Fibroblast of skin of left biceps (primary cell): ENCODE measurements at places on chromosomes 12 and 14.

DNA sequence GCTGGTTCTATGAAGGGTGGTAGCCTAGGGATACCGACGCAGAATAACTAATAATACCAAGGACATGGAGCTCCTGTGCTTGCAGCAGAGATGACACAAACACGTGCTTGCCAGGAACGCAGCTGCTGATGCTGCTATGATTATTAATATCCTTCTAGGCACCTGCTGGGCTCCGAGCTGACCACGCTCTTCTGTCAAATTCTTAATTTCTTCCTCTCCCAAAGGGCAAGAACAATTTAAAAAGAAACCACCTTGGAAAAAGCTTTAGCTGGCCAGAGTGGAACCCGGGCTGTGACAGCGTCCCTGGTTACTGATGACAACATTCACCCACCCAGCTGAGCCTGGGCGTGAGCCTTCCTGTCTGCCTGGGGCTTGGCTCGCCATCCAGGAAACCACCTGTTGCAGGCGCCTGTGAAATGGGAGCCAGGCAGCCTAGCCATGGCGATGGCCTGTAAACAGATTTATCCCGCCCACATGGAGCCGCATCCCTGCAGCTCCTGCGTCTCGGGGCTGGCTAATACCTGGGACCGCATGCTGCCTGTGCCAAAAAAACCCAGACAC, 28.8 kb downstream of the CLMN start:
- DNase-seq, result no peak

DNA sequence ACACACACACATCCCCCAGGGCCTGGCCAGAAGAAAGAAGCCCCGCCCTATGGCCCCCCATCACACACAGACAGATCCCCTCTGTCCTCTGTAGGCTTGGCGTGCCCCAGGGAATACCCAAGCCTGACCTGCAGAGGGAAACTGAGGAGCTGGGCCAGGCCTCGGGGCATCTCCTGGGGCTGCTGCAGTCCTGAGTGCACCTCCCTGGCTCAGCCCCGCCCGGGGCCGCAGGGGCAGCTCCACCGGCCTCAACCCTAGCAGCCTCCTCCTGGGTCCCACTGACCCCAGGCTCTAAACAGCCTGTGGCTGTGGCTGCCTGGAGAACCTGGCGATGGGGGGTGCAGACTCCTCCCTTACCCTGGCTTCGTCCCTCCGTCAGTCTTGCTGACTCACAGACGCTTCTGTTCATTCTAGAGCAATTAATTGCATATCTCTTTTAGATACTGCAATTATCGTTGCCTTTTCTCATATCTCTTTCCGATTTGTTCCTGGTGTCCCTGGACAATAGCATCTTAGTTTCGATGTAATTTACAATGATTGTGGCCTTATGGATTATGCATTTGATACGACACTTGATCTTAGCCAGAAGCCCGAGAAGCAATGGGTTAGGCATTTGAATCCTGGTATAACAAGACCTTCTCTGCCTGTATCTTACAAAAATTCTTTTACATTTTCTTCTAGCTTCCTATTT, 45.8 kb upstream of the EIF5 start:
- no peak for DNase-seq

DNA sequence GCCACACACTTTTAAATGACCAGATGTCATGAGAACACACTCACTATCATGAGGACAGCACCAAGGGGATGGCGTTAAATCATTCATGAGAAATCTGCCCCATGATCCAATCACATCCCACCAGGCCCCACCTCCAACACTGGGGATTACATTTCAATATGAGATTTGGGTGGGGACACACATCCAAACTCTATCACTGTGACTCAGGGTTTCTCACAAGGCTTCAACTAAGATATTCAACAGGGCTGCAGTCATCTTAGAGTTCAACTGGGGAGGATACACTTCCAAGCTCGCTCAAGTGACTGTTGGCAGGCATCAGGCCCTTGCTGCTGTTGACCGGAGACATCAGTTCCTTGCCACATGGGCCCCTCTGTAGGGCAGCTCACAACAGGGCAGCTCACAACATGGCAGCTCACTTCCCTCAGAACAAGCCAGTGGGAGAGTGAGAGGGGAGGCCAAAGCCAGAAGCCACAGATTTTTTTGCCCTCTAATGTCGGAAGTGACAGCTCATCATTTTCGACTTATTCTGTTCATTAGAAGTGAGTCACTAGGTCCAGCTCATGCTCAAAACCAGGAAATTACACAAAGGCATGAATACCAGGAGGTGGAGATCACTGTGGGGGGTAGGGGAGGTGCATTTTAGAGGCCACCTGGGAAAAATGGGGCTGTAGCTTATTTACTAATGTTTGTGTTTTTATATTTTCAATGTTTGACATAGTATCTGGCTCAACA, 50.8 kb upstream of the PTHLH start:
- peak; percentile 86 for DNase-seq

GRCh38 chr12:88805692-88806091, 225.4 kb upstream of the KITLG start:
- DNase-seq, result no peak

DNA sequence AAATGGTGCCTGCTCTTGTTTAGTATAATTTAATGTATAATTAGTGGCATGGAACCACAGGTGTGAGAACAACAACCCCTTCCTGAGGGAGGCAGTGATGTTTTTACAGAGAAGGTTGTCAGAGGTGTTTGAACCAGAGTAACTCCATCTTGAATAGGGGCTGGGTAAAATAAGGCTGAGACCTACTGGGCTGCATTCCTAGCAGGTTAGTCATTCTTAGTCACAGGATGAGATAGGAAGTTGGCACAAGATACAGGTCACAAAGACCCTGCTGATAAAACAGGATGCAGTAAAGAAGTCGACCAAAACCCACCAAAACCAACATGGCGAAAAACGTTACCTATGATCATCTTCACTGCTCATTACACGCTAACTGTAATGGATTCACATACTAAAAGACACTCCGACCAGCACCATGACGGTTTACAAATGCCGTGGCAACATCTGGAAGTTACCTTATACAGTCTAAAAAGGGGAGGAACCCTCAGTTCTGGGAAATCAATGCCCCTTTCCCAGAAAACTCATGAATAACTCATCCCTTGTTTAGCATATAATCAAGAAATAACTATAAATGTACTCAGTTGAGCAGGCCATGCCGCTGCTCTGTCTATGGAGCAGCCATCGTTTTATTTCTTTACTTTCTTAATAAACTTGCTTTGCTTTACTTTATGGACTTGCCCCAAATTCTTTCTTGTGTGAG, 47.8 kb upstream of the LTA4H start:
- no peak for DNase-seq

DNA sequence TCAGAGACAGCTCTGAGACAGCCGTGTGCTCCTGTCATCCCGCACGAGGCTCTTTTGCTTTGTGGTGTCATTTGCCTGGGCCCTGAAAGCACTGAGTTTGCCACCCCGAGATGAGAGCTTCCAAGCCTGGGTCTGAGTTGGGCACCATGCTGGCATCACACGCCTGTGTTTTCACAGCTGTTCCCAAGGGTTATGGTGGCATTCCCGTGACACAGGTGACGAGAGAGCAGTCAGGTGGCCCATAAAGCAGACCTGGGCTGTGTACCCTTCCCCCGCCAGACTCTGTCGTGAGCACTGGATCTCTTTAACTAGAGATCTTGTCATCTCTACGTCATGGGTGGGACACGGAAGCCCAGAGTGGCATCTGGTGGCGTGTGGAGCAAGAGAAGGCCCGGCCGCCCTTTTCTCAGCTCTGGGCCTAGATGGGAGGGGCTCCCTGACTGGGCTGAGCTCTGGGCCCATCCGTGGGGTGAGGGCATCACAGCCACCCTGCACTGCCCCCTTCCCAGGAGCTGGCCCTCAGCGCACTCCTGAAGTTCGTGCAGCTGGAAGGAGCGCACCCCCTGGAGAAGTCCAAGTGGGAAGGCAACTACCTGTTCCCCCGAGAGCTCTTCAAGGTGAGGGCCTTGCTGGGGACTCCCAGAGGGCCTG, 2.6 kb downstream of the NOC4L start:
- no peak for DNase-seq

- no peak for DNase-seq
These were observed 129.4 kb upstream of the DNM1L start for GRCh38 chr12:32549675-32550079.

DNA sequence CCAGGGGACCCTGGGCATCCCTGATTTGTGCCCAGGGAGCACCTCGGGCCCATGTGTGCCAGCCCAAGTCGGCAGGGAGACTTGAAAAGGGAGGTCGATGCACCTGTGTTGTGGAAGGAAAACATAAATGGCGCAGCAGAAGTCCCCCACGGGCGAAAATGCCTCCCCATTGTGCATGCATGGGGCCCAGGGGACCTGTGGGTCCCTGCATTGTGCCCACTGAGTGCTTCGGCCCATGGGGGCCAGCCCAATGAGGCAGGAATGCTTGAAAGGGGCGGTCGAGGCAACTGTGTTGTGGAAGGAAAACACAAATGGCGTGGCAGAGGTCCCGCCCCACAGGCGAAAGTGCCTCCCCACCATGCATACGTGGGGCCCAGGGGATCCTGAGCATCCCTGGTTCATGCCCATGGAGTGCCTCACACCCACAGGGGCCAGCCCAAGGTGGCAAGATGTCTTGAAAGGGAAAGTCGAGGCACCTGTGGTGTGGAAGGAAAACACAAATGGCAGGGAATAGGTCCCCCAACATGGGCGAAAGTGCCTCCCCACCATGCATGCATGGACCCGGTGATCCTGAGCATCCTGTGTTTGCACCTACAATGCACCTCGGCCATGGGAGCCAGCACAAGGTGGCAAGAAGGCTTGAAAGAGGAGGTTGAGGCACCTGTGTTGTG, 368.0 kb downstream of the ALG10 start:
- DNase-seq, result no peak

DNA sequence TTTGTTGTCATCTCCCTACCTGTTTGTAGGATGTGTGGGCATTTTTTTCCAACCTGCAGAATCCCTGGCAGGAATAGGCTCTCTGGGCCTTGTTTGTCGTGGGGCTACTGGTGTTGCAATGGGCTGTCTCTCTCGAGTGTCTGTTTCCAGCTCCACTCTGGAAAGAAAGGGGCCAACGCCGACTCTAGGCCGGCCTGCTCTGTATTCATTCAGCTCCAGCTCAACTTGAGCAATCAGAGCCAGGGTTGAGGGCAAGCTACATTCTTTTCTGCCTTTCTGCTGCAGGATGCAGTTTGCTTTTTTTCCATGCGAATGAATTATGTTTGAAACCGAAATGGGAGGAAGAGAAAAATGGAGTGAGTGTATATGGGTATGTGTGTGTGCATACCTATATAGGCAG, 2.3 kb downstream of the JDP2 start:
- DNase-seq, result no peak

GRCh38 chr14:91019673-91020072, 40.8 kb downstream of the RPS6KA5 start:
- DNase-seq, result no peak

DNA sequence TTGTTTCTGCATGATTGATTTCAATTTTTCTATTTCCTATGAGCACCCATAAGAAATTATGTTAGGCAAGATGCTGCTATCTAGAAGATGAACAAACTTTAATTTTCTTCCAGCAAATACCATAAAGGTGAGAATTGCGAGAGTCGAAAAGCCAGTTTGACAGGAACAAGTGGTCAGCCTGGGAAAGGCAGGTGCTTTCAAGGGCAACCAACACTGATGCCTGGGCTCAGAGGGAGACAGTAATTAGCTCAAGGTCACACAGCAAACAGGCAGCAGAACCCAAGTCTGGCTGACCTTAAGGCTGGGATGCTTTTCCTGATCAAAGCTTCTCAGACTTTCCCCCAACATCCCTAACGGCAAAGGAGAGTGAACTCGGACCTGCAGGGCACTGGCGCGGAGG, 6.8 kb upstream of the OTUB2 start:
- DNase-seq, result no peak

DNA sequence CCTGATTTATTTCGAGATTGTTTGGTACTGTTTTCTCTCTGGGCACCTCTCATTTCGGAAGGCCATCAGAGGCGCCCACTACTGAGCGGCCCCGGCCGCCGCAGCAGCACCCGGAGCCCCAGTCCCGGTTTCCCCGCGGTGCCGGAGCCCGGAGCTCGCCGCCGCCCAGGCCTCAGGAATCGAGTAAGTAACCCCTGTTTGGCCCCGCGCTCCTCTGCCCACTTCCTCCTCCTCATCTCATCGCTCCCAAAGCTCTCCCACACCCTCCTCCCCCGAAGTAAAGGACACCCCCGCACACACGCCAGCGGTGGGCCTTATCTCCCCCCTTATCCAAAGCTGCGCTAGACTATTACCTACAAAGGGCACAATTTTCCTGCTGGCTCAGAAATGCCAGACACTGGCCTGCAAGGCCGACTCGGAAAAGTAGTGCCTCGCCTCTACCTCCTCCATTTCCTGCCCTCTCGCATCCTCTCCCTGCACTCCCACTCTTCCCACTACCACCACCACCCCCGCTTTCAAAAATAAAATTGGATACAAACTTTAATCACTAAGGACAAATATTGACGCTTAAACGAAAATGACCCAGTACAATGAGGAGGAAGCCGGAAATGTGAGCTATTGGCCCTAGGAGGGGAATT, 637 bp upstream of the FOXG1 start:
- DNase-seq, result no peak

DNA sequence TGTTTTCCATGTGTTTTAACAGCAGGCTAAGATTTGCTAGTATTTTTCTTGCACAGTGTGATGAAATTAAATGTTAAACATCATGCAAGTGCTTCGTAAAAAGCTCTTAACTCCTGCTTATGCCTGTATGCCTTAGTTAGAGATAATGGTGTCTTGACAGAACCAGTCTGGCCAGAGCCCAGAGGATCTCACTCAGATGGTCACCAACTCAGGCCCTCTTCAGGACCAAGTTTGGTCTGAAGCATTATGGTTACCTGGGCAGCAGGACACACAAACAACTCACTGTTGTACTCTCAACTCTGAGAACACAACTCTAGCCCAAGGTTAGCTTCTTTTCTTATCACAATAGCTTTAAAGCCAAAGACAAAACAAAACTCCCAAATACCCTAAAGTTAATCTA, 115.4 kb downstream of the KIF21A start:
- no peak for DNase-seq

GRCh38 chr14:29016050-29016900, 249.7 kb downstream of the FOXG1 start:
- DNase-seq, result peak; percentile 9

GRCh38 chr12:68065163-68065562, 75.9 kb downstream of the IFNG-AS1 start:
- DNase-seq, result no peak

GRCh38 chr14:29900609-29901350, 26.9 kb downstream of the PRKD1 start:
- DNase-seq, result no peak

GRCh38 chr12:93181409-93181965, 196.2 kb upstream of the NUDT4 start:
- no peak for DNase-seq

DNA sequence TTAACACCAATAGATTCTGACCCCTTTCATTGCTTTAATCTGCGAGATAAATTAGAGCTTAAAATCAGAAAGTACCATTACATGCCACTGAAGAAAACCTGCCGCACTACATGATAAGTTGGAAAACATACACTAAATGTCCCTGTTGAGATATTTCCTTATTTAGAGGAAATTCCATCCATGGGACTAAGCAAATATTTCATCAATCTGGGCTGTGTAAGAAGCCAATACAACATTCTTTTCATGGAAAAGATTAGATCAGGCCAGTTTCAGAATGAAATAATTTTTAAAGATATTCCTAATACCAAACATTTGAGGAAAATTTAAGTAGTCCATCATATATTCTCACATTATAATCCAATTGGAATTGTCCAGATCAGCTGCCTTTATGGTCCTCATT, 112.8 kb downstream of the LLPH start:
- DNase-seq, result no peak

- no peak for DNase-seq
These were observed 19.3 kb upstream of the GALNT16 start for GRCh38 chr14:69240527-69241173.
